ENCODE measurements at places on chromosomes 16 and 17. TPM values are rescaled to one million over a fixed set of nuclear protein-coding genes. Genes with fewer than 3 reads are reported as not detected.

- peak; percentile 33 for DNase-seq
These were observed 47.5 kb downstream of the ADCY7 start for GRCh38 chr16:50313596-50314478.

DNA sequence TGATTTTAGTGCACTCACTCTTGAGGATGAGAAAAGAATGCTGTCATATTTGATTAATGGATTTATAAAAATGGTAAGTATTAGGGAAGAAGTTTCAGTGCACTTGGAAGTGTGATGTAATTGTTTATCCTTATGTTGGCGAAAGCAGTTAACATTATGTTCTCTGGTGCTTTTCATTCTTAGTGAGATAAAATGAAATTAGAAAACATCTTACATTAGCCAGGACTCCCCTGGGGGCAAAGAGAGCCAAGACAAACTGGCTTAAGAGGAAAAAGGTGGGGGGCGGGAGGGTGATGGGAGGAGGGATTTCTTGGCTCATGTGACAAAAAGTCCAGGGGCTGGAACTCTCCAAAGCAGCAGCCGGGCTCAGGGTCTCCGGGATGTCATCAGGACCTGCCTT is 73.2 kb downstream of the KNOP1 start:
- DNase-seq = peak; percentile 27

GRCh38 chr17:71099003-71099714 is 929.8 kb downstream of the KCNJ2 start:
- DNase-seq = no peak

DNA sequence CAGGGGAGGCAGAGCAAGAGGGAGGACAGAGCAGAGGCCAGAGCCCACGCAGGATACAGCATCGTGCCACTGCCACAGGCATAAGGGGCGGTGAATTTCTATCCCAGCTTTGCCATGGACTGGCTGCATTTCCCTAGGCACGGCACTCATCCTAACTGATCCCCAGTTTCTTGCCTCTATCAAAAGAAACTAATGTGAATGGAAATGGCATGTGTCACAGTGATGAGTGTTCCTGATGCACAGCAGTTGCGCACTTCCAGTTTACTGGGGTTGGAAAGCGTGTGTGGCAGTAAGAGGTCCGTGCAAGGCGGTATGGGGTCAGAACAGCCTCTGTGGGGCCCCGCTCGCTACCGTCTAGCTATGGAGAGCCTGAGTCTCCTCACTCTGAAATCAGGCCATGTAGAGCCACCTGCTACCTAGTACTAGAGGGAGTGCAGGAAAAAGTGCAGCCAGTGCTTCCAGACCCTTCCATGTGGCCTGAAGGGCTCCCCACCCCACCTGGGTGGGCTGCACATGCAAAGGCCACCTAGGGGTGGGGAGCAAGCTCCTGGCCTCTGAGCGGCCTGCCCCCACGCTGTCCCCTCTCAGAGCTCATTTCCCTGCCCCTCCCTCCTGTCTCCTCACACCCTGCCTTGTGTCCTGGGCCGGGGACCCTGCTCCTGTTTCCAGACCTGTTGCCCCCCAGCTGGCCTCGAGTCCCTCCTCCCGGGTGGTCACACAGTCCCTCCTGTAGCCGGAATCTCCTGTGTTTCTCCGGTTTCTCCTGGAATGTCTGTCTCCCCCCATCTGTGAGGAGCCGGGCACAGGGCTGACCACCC is 5.0 kb upstream of the KCNJ18 start:
- DNase-seq = no peak

Gene RPGRIP1L
- total RNA-seq = 24.1 TPM

- DNase-seq = no peak
These were observed 16.0 kb downstream of the SLC38A8 start for GRCh38 chr16:84026606-84027005.

DNA sequence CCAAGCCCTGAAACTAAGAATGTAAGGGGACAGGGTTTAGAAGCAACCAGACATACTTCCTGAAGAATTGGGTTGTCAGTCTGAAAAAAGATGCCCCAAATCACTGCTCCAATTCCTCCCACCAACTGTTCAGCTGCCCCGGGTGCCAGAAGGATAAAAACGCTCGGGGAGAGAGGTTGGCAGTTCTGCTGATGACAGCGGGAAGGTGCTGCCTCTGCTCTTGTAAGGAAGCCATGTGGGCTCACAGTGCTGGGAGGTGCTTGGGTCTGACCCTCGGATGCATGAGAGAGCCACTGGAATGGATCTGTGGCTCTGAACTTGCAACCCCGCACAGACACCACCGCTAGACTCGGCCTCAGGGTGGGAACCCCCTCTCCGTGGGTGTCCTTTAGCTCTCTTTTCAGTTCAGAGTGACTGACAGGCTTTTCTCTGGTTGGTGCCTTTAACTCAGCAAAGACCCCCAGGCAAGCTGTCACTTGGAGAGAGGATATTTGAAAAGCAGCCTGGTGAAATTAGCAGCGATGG is 364.8 kb upstream of the RBFOX1 start:
- no peak for DNase-seq

Gene C1QTNF8
- total RNA-seq = not detected

GRCh38 chr16:83737729-83738354 is 69.9 kb upstream of the HSBP1 start:
- no peak for DNase-seq

All from frontal cortex (tissue), 4 donors.